Heart left ventricle (tissue), 16 donors: ENCODE measurements at places on chromosomes 2 and 18. TPM values are rescaled to one million over a fixed set of nuclear protein-coding genes. Genes with fewer than 3 reads are reported as not detected.

Gene OR6B2
- not detected for total RNA-seq

Gene DNAJC5G
- total RNA-seq, result 0.46 TPM

DNA sequence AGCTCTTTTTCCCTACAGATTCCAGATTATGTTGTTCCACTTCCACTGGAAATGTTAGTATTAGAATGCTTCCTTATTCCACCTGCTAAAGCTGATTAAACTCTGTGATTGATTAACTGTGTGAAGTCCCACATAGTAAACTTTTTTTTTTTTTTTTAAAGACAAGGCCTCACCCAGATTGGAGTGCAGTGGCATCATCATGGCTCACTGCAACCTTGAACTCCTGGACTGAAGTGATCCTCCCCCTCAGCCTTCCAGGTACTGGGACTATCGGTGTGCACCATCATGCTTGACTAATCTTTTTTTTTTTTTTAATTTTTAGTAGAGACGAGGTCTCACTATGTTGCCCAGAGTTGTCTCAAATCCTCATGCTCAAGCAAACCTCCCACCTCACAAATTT, 108.5 kb upstream of the RBMS1 start:
- H3K27ac ChIP-seq, result no peak overlapping the region
- H3K27me3 ChIP-seq, result no peaks in the 10 kb centered on the region
- no peaks in the 10 kb centered on the region for H3K36me3 ChIP-seq

GRCh38 chr2:100230754-100231153, 88.4 kb upstream of the AFF3 start:
- H3K4me3 ChIP-seq, result no peak overlapping the region
- no peaks in the 10 kb centered on the region for H3K27me3 ChIP-seq
- no peak for DNase-seq
- no peaks in the 10 kb centered on the region for H3K36me3 ChIP-seq

Gene RAB1A
- 49.0 TPM for total RNA-seq

DNA sequence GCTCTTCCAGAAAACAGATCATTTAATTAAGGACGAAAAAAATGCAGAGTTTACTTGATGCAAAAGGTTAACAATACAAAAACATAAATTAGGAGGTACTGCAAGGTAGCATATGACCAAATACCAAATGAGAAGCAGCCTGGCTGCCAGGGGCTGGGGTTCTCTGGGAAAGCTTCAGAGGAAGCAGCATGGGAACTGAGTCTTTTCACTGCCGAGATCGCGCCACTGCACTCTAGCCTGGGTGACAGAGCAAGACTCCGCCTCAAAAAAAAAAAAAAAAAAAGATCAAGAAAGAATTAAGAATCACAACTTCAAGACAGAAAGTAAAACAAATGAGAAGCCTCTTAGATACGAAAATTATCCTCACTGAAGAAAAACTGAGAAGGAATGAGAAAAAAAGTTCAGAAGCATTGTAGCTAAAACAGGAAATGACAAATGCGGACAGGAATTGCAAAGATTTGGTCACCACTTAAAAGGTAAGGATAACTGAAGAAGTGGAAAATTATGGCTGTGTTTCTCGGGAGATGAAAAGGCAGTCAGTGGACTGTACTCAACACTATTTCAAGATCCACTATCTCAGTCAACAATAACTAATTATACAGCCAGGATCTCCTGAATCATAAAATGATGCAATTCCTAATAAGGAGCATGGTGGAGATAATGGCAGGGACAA, 4.3 kb downstream of the SEPTIN10 start:
- no peak for DNase-seq
- H3K4me3 ChIP-seq, result no peak overlapping the region
- H3K36me3 ChIP-seq, result no peaks in the 10 kb centered on the region
- peaks cover 57% of the 10 kb centered on the region for H3K4me1 ChIP-seq

- no peak overlapping the region for H3K27ac ChIP-seq
- no peaks in the 10 kb centered on the region for H3K4me1 ChIP-seq
- no peaks in the 10 kb centered on the region for H3K36me3 ChIP-seq
- no peak for DNase-seq
These were observed 143.7 kb upstream of the TMEM200C start for GRCh38 chr18:6039055-6039454.

Gene COL3A1
- 376 TPM for total RNA-seq

- H3K4me1 ChIP-seq, result peaks cover 48% of the 10 kb centered on the region
- H3K36me3 ChIP-seq, result no peaks in the 10 kb centered on the region
- no peak for DNase-seq
- no peak overlapping the region for H3K27ac ChIP-seq
- H3K4me3 ChIP-seq, result peak overlapping the region; percentile 45
These were observed 1.5 kb downstream of the TET3 start for GRCh38 chr2:73986085-73986681.
